Astrocyte of the spinal cord (primary cell): ENCODE measurements at places on chromosomes 11 and 22.

GRCh38 chr22:44246615-44247326 lies 66.0 kb downstream of the SHISAL1 start:
- no peak for DNase-seq

- DNase-seq: no peak
Observed at GRCh38 chr11:111766834-111767142, 599 bp upstream of the PPP2R1B start.

DNA sequence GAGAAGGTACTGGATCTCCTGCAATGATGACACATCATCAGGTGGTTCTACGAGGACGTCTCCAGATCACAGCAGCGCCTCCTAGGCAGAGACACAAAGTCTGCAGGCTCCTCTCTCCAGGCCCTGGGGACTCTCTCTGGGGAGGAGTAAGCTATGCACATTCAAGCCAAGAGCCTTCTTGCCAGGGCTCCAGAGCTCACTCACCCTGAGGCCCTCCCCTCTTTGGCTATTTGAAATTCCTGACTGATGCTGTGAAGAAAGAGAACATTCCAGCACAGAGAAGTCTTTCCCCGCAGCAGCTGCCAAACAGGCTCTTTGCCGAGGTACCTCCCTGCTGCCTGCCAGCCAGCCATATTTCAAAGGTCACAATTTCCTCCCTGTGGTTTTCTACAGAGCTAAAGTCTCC lies 204.9 kb downstream of the CSNK2A3 start:
- DNase-seq: peak; percentile 79

- peak; percentile 51 for DNase-seq
Observed at GRCh38 chr22:21641417-21641788, 699 bp upstream of the SDF2L1 start.

DNA sequence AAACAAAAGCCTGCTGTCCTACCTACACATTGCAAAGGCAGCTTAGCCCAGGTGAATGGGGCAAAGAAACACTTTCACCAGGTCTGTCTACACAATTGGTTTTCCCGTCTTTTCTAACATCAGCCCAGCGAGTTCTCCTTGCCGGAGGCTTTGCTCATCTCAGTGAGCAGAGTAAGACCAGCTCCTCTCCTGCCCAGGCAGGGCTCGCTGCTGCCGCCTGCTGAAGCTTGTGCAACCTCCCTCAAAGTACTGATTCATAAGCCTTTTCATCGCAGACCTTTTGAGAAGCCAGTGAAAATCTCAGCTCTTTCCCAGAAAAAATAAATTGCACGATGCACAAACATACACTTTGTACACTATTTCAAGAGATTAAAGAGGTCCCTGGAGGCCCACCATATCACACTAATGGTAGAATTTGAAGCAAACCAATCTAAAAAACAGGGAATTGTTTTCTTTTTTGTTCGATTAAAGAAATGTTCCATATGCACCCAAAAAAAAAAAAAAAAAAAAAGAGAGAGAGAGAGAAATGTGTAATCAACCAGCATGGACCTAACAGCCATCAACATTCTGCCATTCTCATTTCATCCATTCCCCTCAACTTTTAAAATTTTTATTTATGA lies 328.1 kb upstream of the MPPED2 start:
- peak; percentile 50 for DNase-seq

- DNase-seq: no peak
Observed at GRCh38 chr22:45254789-45255278, 14.1 kb upstream of the KIAA0930 start.

- no peak for DNase-seq
Observed at GRCh38 chr22:29116397-29117123, 43.7 kb downstream of the KREMEN1 start.

DNA sequence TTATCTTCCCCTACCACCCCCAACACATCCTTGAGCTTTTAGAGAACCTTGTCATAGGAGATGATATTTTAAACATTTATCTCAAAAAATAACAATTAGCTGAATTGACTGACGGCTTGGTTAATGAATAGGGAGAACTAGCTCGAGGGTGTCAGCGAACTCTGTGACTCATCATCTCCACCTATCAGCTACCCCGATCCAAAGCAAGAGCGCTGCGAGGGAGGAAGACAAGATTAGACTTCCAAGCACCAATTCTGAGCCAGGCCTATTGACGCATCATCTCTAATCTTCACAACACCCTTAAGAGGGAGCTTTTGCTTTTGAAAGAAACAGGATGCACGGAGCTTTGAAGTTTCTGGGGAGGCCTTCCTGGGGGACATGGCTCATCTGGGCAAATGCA lies 51.0 kb upstream of the GALNT18 start:
- no peak for DNase-seq

DNA sequence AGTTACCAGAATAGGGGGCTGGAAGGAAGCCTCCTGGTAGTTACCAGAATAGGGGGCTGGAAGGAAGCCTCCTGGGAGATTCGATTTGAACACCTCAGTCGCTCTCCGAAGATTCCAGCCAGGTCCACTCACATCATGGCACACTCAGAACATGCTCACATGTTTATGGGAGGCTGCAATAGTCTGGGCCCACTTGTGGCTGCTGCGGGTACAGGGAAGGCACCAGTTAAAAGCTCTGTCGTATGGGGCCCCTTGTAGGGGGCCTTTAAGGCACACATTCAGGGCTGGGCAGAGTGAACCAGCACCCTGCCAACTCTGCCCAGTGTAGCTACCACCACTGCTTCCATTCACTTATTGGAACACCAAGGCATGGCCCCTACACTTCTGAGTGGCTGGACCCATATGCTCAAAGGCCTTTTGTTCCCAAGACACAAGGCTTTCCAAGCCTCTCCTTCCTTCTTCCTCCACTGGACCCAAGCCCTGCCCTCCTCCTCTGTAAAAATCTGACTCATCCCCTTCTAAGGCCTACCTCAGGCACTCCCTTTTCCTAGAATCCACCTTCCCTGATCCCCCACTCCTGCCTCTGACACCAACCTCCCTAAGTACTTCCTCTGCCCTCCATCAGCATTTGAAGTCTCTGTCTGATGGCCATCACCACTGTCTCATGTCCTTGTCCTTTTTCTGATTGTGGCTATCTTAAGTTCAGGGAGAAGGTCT lies 28.0 kb downstream of the USP35 start:
- no peak for DNase-seq

DNA sequence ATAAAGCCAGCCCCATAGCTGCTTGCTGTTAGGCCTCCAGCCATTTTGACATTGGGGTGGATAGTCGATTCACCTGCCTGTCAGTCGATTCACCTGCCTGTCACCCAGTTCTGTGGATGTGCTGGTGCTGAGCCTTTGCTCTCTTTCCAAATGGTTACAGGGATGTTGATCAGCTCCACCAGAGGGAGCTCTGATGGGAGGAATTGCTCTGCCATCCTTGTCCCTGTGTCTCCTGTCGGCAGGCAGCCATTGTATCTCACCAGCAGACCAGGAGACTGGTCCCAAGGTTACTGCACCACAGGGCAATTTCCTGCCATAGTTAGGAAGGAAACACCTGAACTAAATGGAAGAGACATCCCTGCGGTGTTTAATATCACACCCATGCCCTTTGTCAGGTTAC lies 6.1 kb downstream of the MPEG1 start:
- no peak for DNase-seq

- no peak for DNase-seq
Observed at GRCh38 chr11:79834015-79834414, 393.2 kb upstream of the TENM4 start.

GRCh38 chr22:28907311-28908008 lies 24.1 kb downstream of the ZNRF3 start:
- peak; percentile 58 for DNase-seq

DNA sequence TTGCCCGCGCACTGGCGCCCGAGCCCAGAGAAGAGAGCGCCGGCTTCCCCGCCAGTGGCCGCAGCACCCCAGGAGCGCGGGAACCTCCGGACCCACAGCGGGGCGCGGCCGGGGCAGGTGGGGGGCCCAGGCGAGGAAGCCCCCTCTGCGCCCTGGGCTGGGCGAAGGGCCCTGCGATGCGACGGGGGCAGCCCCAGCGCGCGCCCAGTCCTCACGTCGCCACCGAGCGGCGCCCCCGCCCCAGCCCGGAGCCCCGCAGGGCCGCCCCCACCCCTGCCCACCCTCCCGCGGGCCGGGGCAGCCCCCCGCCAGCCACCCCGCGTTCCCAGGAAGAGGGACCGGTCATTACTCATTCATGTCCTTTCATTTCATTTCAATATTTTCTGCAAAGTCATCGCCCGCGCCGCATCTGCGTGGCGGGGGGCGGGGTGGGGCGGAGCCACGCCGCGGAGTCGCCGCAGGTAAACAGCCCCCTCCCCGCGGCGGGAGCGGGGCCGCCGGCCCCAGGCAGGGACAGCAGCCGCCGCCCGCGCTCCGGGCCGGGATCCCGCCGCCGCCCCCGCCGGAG lies 673 bp upstream of the PANX2 start:
- no peak for DNase-seq

GRCh38 chr11:130049328-130049771 lies 20.3 kb upstream of the APLP2 start:
- DNase-seq: no peak

DNA sequence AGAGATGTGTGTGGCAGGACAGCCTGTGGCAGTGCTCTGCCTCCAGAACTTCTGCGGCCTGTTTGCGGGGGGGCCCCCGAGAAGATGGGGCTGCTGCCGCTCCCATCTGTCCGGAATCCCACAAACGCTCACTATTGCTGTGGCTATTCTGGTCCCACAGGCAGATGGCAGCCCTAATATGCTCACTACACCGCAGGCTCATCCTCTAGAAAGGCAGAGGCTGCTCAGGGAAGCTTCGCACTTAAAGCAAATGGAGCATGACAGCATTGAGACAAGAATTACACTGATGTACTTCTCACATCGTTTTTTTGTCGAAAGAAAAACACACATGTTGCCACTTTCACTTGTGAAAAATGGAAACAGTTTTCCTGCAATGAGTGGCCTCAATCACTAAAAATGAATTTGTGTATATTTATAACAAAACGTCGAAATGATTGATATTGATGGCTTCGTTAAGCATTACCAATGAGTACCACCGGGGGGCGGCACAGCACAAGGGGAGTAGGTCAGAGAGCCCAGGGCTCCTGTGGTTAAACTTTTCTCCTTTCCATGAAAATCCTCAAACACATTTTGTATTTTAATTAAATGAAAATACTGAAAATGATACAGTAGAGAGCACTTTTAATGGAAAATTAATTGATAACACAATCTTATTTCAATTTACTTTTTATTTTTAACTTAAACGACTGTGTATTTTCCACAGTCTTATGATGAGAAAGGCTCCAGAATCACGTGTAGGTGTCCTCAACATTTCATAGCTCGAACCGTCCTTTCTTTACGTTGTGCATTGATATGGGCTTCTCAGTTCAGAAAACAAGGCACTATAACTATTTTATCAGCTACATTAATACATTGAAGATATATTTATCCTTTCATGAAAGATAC lies 69.1 kb downstream of the CTTN start:
- peak; percentile 45 for DNase-seq

DNA sequence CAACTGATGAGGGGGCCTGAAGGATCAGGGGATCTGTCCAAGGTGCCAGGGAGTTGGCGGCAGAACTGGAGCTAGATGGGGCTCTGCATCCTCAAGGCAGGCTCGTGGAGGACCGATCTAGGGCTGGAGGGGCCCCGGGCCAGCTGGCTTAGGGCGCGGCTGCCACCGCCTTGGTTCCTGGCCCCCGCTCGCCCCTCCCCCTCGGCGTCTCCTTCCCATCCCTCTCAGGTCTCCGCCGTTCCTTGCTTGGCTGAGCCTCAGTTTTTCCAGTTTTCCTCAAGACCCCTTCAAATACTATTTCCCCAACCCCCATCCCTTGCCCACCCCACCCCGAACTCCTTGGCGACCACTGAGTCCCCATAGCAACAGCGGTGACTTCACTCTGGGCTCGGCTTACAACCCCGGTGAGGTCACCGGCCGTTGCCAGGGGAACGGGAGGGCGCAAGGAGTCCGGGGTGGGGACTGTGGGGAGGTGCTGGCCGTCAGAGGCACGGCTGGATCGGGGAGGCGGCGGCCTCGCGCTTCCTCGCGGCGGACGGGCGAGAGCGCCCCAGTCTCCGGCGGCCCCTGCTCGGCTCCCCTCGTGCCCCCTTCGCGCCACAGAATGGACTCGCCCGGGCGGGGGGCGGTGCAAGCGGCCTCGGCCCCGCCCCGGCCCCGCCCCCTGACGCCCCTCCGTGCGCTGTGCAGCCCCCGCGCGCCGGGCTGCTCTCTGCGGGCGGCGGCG lies 7.5 kb downstream of the FREY1 start:
- peak; percentile 93 for DNase-seq

- DNase-seq: no peak
Observed at GRCh38 chr11:36948460-36949127, 350.6 kb upstream of the RAG2 start.
